ENCODE measurements at places on chromosomes 7 and 10.

DNA sequence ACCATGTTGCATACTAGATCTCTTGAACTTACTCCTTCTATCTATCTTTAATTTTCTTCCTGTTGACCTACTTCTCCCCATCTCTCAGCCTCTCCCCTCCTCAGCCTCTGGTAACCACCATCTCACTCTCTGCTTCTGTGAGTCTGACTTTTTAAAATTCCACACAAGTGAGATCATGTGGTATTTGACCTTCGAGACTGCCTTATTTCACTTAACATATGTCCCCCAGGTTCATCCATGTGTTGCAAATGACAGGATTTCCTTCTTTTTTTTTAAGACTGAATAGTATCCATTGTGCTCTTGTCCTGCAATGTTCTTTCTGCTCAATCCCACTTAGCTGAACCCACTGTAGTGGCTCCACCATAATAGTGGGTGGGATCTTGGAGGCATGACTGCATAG is 51.4 kb upstream of the DNAJC1 start:
- H3K36me3 ChIP-seq: no peaks in the 10 kb centered on the region
- no peak overlapping the region for H3K4me3 ChIP-seq
- no peak for DNase-seq
- peaks cover 7% of the 10 kb centered on the region for H3K27me3 ChIP-seq
- H3K4me1 ChIP-seq: no peaks in the 10 kb centered on the region

GRCh38 chr7:145698526-145699262 is 417.9 kb upstream of the CNTNAP2 start:
- H3K36me3 ChIP-seq: no peaks in the 10 kb centered on the region
- no peaks in the 10 kb centered on the region for H3K27me3 ChIP-seq
- H3K27ac ChIP-seq: no peak overlapping the region
- no peak for DNase-seq
- H3K4me3 ChIP-seq: no peak overlapping the region

DNA sequence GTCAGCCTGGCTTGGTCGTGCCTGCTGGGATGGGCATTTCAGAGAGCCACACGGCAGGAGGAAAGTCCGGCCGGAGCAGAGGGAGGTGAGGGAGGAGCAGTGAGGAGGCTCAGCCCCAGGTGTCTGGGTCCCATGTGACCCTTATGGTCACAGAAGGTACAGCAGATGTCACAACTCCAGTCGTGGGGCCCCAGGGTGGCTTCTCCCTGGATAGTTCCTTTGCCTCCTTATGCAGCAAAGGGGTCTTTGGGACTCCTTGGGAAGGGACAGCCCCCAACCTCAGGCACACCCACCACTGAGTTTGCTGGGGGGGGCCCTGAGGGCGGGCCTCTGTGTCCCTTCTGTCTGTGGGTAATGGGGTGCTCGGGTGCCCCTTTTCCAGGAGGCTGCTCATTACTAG is 19.6 kb upstream of the PRKAG2 start:
- H3K4me1 ChIP-seq: no peaks in the 10 kb centered on the region
- H3K36me3 ChIP-seq: no peaks in the 10 kb centered on the region
- no peak for DNase-seq

- peaks cover 41% of the 10 kb centered on the region for H3K27me3 ChIP-seq
- H3K4me1 ChIP-seq: no peaks in the 10 kb centered on the region
- no peak overlapping the region for H3K4me3 ChIP-seq
- H3K36me3 ChIP-seq: no peaks in the 10 kb centered on the region
Observed at GRCh38 chr10:123848564-123849457, 42.8 kb downstream of the CPXM2 start.

GRCh38 chr10:128058106-128058749 is 68.0 kb downstream of the MKI67 start:
- peaks cover 65% of the 10 kb centered on the region for H3K36me3 ChIP-seq
- no peak overlapping the region for H3K27ac ChIP-seq
- H3K27me3 ChIP-seq: no peaks in the 10 kb centered on the region
- H3K4me3 ChIP-seq: no peak overlapping the region

- DNase-seq: no peak
- H3K4me1 ChIP-seq: no peaks in the 10 kb centered on the region
- no peak overlapping the region for H3K4me3 ChIP-seq
- no peaks in the 10 kb centered on the region for H3K27me3 ChIP-seq
- H3K36me3 ChIP-seq: no peaks in the 10 kb centered on the region
Observed at GRCh38 chr7:21099432-21099831, 312.7 kb upstream of the SP8 start.

DNA sequence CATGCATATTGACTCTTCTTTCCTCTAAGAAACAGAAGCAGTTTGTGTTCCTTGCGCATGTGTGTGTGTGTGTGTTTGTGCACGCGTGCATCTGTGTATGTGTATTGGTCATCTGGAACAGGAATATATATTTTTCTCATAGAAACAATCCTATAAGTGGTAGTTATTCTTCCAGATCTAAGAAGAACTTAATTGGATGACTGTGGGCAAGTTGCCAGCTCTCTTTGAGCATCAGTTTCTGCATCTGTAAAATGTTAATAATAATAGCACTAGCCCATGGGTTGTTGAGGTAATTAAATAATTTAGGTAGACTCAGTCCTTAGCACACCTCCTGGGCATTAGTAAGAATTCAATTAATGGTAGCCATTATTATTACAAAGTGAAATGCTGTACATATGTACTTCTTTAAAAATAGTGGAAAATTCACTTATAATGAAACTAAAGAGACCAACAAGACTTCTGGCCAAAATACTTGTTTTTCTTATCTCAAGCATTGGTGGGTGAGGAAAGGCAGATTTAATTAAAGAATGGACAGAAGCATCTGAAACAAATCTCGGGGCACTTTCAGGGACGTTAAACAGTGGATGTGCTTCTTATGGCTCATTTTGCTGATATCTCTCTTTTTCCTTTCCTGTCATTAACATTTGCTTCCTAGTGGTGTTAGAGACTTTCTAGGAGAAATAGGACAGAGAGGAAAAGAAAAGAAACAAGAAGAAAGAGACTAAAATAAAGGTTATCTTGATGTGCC is 124.9 kb upstream of the HABP2 start:
- H3K4me1 ChIP-seq: no peaks in the 10 kb centered on the region
- no peak overlapping the region for H3K4me3 ChIP-seq
- DNase-seq: no peak
- H3K36me3 ChIP-seq: no peaks in the 10 kb centered on the region

- peak overlapping the region; percentile 94 for H3K27ac ChIP-seq
- H3K4me3 ChIP-seq: peak overlapping the region; percentile 14
Observed at GRCh38 chr10:124734311-124735166, 9.6 kb downstream of the FAM53B start.

- no peak overlapping the region for H3K27ac ChIP-seq
- H3K36me3 ChIP-seq: no peaks in the 10 kb centered on the region
- H3K4me1 ChIP-seq: no peaks in the 10 kb centered on the region
- no peak for DNase-seq
- H3K27me3 ChIP-seq: no peaks in the 10 kb centered on the region
Observed at GRCh38 chr7:17560516-17560915, 262.1 kb downstream of the AHR start.

- no peak overlapping the region for H3K27ac ChIP-seq
- H3K36me3 ChIP-seq: no peaks in the 10 kb centered on the region
- H3K4me3 ChIP-seq: no peak overlapping the region
- peaks cover 87% of the 10 kb centered on the region for H3K4me1 ChIP-seq
- H3K27me3 ChIP-seq: no peaks in the 10 kb centered on the region
- no peak for DNase-seq
Observed at GRCh38 chr10:110368556-110368955, 63.8 kb upstream of the SMNDC1 start.

DNA sequence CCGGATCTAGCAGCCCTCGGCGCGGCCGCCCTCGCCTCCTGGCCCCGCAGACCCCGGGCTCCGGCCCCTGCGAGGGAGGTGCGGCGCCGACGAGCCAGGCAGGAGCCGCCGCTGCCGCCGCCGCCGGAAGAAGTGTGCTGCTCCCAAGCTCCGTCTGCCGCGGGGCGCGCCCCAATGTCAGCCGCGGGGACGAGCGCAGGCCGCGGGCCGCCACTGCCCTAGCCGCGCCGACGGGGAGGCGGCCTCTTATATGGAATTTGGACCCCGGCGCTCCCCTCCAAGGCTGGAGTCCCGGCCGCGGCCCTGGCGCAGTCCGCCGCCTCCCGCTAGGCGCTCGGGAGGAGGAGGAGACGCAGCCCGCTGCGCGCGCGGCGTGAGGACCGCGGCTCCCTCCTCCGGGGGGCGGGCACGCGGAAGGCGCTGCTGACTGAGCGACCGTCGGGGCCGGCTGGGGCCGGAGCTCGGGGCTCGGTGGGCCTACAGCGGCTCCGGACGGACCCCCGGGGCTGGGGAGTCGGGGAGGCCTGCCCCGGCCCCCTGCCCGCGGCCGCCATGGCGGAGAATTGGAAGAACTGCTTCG is at the start of gene TRIM8:
Gene TRIM8 (plus strand): TSS at position 414 of the 580 bp plus-strand sequence. CDS start 139 bp downstream, at position 553.
- DNase-seq: peak; percentile 49
- H3K36me3 ChIP-seq: peaks cover 16% of the 10 kb centered on the region
- peak within 1 kb of the TSS; percentile 95 for H3K4me3 ChIP-seq
- peak within 1 kb of the TSS; percentile 97 for H3K27ac ChIP-seq

- DNase-seq: no peak
- no peaks in the 10 kb centered on the region for H3K4me1 ChIP-seq
- H3K36me3 ChIP-seq: no peaks in the 10 kb centered on the region
- H3K27ac ChIP-seq: no peak overlapping the region
- no peak overlapping the region for H3K4me3 ChIP-seq
- no peaks in the 10 kb centered on the region for H3K27me3 ChIP-seq
Observed at GRCh38 chr10:24449321-24449740, 240.4 kb downstream of the KIAA1217 start.

- H3K36me3 ChIP-seq: peaks cover 3% of the 10 kb centered on the region
- peaks cover 46% of the 10 kb centered on the region for H3K27me3 ChIP-seq
- no peaks in the 10 kb centered on the region for H3K4me1 ChIP-seq
- H3K4me3 ChIP-seq: no peak overlapping the region
Observed at GRCh38 chr7:116752305-116753074, 80.5 kb downstream of the MET start.

GRCh38 chr7:151314401-151314800 is 27.2 kb upstream of the NUB1 start:
- peaks cover 9% of the 10 kb centered on the region for H3K36me3 ChIP-seq
- H3K4me3 ChIP-seq: no peak overlapping the region
- no peak for DNase-seq
- peaks cover 2% of the 10 kb centered on the region for H3K4me1 ChIP-seq

GRCh38 chr7:142807855-142808460 is 37.2 kb downstream of the PRSS2 start:
- H3K27me3 ChIP-seq: no peaks in the 10 kb centered on the region
- peak overlapping the region; percentile 69 for H3K4me3 ChIP-seq
- H3K27ac ChIP-seq: peak overlapping the region; percentile 99
- peaks cover 26% of the 10 kb centered on the region for H3K36me3 ChIP-seq

DNA sequence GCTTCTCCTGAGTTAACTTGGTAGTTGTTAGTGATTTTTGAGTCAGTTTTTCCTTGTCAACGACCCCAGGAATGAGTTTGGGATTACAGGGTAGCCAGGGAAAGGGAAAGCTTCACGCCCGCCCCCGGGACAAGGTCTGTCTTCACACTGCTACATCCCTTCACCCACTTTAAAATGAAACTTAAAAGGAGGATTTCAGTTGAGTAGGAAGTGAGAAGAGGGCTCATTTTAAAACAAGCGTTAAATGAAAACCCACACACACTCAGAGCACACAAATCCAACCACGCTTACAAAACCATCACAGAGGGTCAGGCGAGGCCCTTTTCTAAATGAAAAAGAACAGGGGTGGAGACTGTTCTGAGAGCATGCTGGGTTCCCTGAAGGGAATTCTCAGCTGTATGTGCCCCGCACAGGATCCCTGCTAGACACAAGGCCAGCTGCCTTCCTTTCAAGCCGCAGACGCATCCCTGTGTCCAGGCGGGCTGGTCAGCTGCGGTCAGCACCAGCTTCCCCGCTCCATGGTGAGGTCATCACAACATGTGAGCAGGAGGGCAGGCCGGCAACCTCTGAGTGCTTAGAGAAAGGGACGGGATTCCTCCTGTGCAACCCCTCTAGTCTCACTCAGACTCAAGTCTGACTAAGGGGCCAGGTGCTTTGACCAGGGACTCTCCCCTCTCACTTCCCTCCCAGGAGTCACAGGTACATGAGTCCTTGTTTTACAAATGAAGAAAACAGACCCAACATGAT is 111.8 kb downstream of the EGFR start:
- H3K4me1 ChIP-seq: no peaks in the 10 kb centered on the region
- no peaks in the 10 kb centered on the region for H3K36me3 ChIP-seq
- no peak overlapping the region for H3K4me3 ChIP-seq

- H3K27ac ChIP-seq: no peak overlapping the region
- no peaks in the 10 kb centered on the region for H3K36me3 ChIP-seq
- no peak overlapping the region for H3K4me3 ChIP-seq
- no peaks in the 10 kb centered on the region for H3K4me1 ChIP-seq
Observed at GRCh38 chr10:8229153-8229552, 174.7 kb downstream of the GATA3 start.

DNA sequence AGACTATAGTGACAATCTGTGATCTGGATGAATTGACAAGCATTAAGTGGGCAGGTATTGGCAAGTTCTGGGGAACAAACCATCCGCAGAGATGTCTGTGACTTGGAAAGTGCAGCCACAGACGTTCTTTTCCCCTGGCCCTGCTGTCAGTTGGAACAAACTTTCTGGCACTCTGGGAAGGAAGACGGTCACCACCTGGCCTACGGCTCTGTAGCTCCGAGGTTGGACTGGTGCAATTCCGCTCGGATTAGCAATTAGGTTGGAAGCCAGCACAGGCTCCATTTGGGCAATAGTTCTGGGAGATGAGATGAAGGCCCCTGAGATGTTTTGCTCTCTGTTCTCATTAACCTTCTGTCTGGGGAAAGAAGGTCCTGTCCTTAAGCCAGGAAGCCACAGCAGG is 437.5 kb downstream of the CALN1 start:
- DNase-seq: no peak
- no peaks in the 10 kb centered on the region for H3K27me3 ChIP-seq
- no peaks in the 10 kb centered on the region for H3K36me3 ChIP-seq
- no peak overlapping the region for H3K27ac ChIP-seq
- H3K4me1 ChIP-seq: no peaks in the 10 kb centered on the region

- H3K4me3 ChIP-seq: no peak overlapping the region
- H3K27me3 ChIP-seq: peaks cover 4% of the 10 kb centered on the region
- H3K4me1 ChIP-seq: no peaks in the 10 kb centered on the region
- no peak for DNase-seq
- no peaks in the 10 kb centered on the region for H3K36me3 ChIP-seq
Observed at GRCh38 chr10:75982611-75983369, 551.4 kb downstream of the LRMDA start.

- H3K27ac ChIP-seq: no peak overlapping the region
- peaks cover 31% of the 10 kb centered on the region for H3K4me1 ChIP-seq
- no peak overlapping the region for H3K4me3 ChIP-seq
- peaks cover 68% of the 10 kb centered on the region for H3K36me3 ChIP-seq
Observed at GRCh38 chr7:149009527-149009926, 18.8 kb downstream of the PDIA4 start.

- H3K27me3 ChIP-seq: no peaks in the 10 kb centered on the region
- no peak for DNase-seq
- H3K4me1 ChIP-seq: peaks cover 18% of the 10 kb centered on the region
- no peaks in the 10 kb centered on the region for H3K36me3 ChIP-seq
- H3K27ac ChIP-seq: no peak overlapping the region
Observed at GRCh38 chr10:88048312-88048711, 184.9 kb downstream of the PTEN start.

GRCh38 chr10:78190051-78190825 is 156.6 kb downstream of the RPS24 start:
- no peak overlapping the region for H3K4me3 ChIP-seq
- H3K27me3 ChIP-seq: peaks cover 6% of the 10 kb centered on the region
- no peak overlapping the region for H3K27ac ChIP-seq
- H3K36me3 ChIP-seq: no peaks in the 10 kb centered on the region
- DNase-seq: no peak

GRCh38 chr10:7410862-7411670 is at the start of gene SFMBT2:
Gene SFMBT2, minus strand, starts transcription at chr10:7411034. Its CDS starts 29,136 bp downstream, at chr10:7381898.
- H3K27ac ChIP-seq: peak within 1 kb of the TSS; percentile 95
- peak; percentile 59 for DNase-seq
- peaks cover 6% of the 10 kb centered on the region for H3K36me3 ChIP-seq
- H3K4me1 ChIP-seq: peaks cover 27% of the 10 kb centered on the region

- no peak for DNase-seq
- H3K4me3 ChIP-seq: no peak overlapping the region
Observed at GRCh38 chr10:31129271-31129670, 97.6 kb upstream of the ZNF438 start.
